Activated CD4-positive, alpha-beta T cell treated with anti-CD3 and anti-CD28 coated beads, Interleukin-2, amount 50 U/mL, for 1 hour (primary cell): ENCODE measurements at places on chromosomes 3 and 15.

DNA sequence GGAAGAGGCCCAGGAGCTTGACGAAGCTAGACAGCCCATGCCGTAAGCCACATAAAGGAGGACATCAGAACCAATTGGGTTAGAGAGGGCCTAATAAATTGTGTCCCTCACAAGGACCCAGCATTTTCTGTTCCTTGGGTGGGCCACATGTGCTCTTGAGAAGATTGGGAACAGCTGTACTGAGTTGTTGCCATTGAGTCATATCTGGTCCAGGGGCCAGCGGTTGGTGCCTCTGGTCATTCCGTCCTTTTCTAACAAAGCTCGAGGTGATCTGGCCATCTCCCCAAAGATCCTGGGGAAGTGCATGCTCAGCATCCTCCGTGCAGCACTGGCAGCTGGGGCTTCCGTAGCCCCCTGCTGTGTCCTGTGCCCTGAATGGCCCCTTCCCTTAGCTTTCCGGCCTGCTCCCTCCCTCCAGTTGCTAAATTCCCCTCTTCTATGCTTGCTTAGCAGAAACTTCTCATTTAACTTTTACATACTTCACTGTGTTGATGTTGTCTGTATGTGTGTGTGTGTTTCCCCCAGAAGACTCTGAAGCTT, 73.0 kb downstream of the EEFSEC start:
- no peak for DNase-seq

GRCh38 chr3:9398700-9399336, 1.4 kb downstream of the SETD5 start:
- DNase-seq = no peak

GRCh38 chr3:184655597-184655996, 56.3 kb downstream of the MAGEF1 start:
- no peak for DNase-seq

DNA sequence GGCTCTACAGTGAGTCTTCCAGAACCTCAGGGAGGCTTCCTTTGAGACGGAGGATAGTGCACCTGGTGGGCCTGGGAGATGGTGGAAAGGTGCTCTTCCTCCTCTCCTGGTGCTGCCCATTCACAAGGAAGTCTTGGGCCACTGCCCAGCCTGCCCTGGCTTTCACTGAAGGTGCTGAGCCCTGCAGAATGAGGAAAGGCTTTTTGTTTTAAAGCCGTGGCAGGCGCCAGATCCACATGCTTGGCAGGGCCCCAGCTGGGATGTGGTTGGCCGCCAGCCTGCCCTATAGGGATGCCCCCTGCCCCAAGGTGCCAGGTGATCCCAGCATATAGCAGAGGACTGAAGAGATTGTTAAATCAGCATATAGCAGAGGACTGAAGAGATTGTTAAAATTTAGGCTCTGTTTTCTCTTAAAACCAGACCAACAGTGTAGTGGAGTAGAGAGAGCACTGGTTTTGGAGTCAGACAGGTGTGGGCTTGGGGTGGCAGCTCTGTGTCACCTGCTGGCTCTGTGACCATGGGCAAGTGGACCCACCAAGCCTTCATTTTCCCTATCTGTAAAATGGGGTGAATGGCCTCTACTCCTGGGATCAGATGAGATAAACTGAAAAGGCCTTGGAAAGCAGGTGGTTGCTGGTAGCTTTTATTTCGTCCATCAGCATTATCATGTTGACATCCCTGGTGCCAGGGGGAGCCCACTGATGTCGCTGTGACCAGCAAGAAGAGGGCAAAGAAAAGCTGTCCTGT, 53.3 kb downstream of the SLC6A6 start:
- DNase-seq = no peak

DNA sequence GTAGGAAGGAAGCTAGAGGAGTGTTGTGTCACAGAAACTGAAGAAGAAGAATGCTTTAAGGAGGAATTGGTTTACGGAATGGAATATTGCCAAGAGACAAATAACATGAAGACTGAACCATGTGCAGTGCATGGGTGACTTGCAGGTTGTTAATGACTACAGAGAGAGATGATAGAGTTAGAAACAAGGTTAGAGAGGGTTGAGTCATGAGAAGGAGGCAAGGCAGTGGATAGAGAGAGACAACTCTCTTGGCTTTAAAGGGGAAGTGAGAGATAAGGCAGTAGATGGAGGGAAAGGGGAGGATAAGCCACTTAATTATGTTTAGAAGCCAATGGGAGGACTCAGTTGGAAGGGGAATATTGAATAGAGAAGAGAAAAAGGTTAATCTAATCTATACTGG, 119.3 kb upstream of the CCNL1 start:
- DNase-seq = no peak

- DNase-seq = no peak
These were observed 48.5 kb upstream of the LMCD1 start for GRCh38 chr3:8453153-8453552.

- DNase-seq = no peak
These were observed 238.0 kb downstream of the SHOX2 start for GRCh38 chr3:157868196-157868595.
